ENCODE measurements at places on chromosomes 3 and 15.

GRCh38 chr3:151726016-151726415, 7.7 kb upstream of the AADACL2 start:
- no peak for DNase-seq

DNA sequence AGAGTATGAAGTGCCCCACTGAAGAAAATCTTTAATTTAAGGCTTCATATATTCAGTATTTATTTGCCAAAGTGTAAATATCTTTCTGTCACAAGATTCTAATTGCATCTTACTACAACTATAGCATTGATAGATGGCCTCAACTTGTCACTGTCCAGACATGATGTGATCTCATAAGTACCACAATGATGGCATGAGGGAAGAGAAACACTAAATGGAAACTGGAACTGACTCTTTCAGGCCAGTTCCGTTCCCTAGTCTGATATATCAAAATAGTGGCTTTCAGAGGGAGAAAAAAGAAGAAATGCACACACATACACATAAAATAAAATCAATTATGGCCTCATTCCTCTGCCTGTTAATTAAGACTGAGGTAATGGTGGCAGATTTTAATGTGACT, 615.7 kb downstream of the TBL1XR1 start:
- no peak for DNase-seq

DNA sequence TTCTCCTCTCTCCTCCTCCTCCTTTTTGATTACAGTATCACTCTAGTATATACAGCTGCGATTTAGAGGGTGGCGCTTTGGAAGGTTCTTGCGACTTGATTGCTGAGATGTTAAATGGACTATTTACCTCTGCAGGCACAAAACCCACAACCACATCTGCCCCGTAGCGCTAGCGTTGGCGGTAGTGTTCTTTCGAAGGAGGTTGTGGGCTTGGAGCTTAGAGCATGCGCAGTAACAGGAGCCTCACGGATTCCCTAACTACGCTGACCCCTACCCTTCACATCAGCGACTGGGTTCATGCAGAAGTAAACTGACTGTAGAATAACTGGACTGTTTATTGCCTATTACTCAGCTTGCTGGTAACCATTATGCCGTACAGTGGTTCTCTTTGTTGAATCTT, 58.0 kb downstream of the CGGBP1 start:
- no peak for DNase-seq

DNA sequence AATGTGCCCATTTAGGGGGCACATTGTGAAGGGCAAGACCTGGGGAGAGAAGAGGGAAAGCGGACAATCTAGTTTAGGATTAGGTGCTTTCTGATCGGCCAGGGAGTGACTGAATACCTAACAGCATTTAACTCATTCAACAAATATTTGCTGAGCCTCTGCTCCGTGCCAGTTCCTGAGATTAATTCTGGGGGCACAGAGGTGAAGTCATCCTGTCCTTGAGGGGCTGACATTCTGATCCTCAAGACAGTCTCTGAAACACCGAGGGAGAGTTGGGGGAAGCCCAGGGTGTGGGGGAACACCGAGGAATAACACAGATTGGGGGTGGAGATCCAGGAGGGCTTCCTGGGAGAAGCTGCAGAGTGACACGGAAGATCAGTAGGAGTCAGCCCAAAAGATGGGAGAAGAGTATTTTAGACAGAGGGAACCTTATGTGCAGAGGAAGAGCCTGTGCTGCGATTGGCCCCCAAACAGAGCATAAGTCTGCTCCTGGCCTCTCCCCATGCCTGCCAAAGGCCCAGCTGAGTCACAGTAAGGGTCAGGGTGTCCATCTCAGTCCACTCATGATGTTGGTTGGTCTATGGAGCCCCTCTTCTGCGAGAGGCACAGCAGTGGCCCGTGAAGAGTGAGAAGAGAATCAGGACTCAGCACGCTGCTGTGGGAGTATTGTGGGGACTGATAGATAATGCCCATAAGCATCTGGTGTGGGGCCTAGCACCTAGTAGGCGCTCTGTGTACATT, 60.2 kb downstream of the AMOTL2 start:
- no peak for DNase-seq

GRCh38 chr3:94811836-94812235, 749.0 kb downstream of the NSUN3 start:
- no peak for DNase-seq

DNA sequence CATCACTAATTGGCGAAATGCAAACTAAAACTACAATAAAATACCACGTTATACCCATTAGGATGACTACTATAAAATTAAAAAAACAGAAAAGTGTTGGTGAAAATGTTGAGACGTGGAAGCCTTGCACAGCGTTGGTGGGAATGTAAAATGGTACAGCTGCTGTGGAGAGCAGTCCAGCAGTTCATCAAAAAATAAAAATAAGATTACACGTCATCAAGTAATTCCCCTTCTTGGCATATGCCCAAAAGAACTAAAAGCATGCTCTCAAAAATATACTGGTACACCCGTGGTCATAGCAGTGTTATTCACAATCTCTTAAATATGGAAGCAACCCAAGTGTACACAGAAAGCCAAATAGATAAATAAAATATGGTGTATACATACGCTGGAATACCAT, 71.8 kb upstream of the NDN start:
- DNase-seq = no peak

DNA sequence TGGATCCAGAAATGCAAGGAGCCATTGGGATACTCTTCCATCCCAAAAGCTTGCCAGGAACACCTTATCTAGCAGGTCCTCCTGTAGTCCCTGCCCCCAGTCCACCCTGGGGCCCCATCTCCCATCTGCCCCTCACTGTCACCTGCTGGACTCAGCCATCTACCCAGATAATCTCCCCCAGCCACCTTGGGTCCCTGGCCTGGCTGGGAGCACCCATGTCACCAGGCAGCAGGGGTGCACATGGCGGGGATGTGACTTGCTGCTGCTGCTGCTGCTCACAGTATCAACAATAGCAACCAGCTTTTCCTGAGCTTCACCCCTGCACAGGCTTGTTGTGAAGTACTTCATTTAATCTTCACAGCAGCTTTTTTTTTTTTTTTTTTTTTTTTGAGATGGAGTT, 12.6 kb downstream of the PTH1R start:
- DNase-seq = no peak

DNA sequence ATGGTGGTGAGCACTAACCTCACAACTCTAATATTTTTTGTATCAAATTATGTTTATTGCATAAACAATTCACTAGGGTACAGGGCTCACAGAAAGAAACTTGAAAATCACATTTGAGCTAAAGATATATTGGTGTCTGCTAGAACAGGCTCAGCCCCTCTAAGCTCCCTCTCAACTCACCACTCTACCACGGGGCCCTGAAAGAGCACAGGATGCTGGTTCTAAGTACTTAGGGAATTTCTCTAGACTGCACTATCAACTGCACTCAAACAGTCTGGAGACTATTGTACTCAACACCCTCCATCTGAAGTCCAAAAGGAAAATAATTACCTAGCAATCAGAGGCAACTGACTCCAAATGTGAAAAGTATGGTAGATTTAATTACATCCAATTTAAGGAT, 98.7 kb upstream of the STRIT1 start:
- DNase-seq = no peak

DNA sequence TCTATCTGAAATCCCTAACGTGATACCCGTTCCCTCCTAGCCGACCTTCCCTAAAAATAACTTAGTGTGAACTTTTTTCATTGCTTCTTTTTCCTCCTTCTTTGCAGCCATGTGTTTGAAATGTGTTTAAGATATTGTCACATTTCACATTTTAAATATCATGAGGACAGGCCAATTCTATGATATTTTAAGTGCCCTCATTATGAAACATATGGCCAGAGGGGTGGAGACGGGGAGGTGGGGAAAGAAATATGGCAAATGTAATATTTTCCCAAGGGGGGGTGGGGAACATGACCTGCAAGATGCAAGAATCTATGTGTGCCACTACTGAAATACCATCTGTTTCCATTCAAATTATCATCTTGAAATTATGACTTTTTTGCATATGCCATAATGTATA, 1039.2 kb downstream of the AGBL1 start:
- no peak for DNase-seq

DNA sequence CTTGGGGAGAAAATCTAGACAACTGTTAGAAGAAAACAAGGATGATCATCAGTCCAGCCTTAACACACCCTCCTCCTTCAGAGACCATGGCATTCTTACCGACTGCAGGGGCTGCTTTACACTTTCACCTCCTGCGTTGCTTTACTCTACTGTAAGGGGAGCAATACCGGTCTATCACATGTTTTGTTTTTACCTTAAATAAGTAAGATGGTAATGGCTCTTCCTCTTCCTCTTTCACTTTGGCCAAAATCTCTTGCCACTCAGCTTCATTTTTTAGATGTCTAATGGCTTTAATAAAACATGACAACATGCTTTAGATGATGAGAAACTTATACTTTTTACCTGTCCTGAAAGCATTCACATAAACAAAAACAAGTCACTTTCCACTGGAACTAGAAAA, 33.4 kb upstream of the STIMATE start:
- DNase-seq = no peak

DNA sequence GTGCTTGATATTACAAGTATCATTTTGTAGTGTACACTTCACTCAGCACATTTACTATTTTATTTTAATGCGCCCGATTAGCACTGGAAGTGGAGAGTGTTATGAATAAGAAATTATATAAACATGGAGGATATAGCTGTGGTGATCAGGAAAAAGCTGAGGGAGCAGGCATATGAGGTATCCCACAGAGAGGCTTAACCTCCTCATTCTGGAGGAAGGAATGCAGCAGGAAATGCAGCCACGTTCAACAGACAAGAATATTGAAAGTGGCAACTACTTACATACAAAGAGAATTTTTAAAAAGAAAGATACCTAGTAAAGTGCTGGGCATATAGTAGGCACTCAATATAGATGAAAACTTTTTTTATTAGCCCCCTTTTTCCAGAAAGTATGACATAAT, 166.0 kb upstream of the SATB1 start:
- DNase-seq = no peak

DNA sequence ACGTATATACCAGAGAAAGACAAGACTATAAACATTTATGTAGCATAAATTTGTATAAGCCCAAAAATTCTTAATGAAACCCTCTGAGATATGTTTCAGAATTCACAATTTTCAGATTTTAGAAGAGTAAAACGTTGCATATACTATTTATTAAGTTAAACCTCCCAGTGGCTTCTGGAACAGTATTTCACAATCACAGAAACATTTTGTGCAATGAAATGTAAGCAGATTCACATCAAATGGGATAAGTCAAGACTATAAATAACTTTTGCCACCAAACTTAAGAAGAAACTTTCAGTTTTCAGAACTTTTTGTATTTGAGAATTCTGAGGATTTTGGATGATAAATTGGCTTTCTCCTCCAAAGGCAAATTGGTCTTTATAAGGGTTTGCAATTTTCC, 9.2 kb downstream of the SLTM start:
- no peak for DNase-seq

DNA sequence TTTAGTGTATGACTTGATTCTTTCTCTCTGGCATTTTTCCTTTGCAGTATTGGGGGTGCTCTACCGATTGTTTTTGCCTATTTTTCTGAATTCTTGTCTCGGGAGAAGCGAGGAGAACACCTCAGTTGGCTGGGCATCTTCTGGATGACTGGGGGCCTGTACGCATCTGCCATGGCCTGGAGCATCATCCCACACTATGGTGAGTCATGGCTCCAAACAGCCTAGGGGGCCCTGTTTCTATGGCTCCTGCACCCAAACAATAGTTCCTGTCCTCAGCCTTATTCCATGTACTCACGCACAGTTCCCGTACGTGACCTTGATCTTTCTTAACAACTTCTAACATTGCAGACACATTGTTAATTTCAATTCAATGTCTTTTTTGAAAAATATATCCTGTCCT, 152.3 kb downstream of the SV2B start:
- no peak for DNase-seq

GRCh38 chr3:70716832-70717231, 404.4 kb upstream of the MDFIC2 start:
- peak; percentile 3 for DNase-seq

DNA sequence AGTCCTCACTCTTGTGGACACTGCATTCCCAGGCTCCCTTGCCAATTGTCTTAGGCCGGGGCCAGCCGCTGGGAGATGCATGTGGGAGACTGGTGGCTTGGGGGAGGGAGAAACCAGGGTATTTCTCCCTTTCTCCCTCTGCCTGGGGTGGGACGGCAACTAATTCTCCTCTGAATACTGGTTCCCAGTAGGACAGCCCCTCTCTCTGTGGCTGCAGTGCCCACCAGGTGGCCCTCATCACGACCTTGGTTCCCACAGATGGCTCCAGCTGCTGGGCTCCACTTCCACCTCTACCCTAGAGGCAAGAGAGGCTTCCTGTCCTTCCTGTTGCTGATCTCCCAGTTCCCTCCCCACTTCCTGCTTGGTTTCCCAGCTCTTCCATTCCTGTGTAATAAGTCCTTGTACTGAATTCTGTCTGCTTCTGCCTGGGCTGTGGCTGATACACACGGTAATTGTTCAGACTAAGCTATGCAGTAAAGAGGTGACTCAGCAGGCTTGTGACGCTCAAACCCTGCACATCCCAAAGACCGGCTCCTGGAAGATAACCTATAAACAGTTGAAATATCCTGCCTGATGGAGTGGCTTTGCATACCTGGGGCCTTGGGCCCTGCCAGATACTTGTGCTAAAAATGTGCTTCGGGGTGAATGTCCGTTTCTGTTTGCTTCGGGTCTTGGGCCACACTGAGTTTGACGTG, 20.4 kb upstream of the COPG1 start:
- peak; percentile 78 for DNase-seq

GRCh38 chr3:43093006-43093405, 12.9 kb downstream of the POMGNT2 start:
- DNase-seq = no peak

- DNase-seq = peak; percentile 81
Observed at GRCh38 chr3:13484851-13485590, 4.9 kb downstream of the HDAC11 start.

GRCh38 chr3:108106031-108106430, 15.2 kb upstream of the CD47 start:
- no peak for DNase-seq

- DNase-seq = no peak
Observed at GRCh38 chr3:150057227-150057626, 86.5 kb upstream of the PFN2 start.

DNA sequence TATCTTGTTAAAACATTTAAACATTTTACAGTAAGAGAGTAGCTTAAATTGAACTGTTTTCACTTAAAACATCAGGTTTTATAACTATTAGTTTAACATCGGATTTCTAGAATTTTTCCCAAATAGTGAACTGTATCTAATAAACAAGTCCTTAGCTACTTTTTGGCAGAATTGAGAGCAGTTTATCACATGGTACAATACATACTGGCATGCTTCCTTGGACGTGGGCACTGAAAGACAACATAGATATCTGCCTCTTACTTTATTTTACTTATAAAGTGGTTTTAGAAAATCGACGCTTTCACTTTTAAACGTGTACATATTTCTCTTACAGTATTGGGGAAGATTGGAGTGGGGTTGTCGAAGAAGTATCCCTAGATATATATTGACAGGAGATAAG, 52.8 kb downstream of the OPA1 start:
- DNase-seq = no peak

DNA sequence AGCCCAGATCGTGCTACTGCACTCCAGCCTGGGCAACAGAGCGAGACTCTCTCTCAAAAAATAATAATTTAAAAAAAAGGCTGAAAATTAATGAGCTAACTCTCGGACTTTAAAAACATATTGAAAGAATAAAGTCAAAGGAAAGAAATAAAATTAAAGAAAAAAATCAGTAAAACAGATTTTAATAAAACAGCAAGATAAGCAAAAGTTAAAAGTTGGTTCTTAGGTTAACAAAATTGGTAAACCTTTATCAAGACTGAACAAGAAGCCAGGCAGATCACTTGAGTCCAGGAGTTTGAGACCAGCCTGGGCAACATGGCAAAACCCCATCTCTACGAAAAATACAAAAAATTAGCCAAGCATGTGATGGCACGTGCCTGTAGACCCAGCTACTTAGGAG, 20.7 kb downstream of the TRPM7 start:
- DNase-seq = no peak

Data from mammary epithelial cell (primary cell).